Sciatic nerve (tissue), 2 donors: ENCODE measurements at places on chromosomes 6 and 20.

GRCh38 chr6:24078200-24078599 lies 47.8 kb upstream of the NRSN1 start:
- no peak for DNase-seq

DNA sequence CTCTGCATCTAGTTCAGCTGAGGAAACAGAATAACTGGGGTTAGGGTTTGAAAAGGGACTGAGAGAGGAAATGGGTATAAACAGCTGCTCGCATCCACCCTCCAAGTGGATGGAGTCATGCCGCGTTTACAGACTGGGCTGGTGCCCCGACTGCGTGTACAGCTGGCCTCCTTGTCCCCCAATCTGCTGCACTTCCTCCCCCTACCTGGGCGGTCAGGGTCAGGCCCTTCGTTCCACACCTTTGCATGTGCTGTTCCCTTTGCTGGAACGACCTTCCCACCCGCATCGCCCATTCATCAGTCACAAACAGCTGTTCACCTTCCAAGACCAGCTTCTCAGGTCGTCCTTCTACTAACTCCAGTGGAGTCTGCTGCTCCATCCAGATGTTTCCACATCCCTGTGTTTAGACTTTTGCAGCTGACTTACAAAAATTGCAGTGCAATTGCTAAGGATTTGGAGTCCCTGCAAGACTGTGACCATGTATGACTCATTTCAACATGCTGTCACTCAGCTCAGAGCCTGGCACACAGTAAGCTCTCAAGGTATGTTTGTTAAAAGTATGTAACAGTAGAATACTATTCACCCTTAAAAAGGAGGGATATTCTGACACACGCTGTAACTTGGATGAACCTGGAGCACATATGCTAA lies 129.3 kb downstream of the DTNBP1 start:
- DNase-seq: no peak

- no peak for DNase-seq
Measured at GRCh38 chr6:134515986-134516385, 198.1 kb upstream of the SGK1 start.

GRCh38 chr6:119517428-119517827 lies 167.9 kb upstream of the MAN1A1 start:
- DNase-seq: no peak

- DNase-seq: peak; percentile 56
Measured at GRCh38 chr20:50729901-50730764, 1.2 kb upstream of the PARD6B start.
